Stimulated activated CD4-positive, alpha-beta T cell treated with anti-CD3 and anti-CD28 coated beads, Interleukin-4, amount 100 ng/mL, for 4 hours (primary cell): ENCODE measurements at places on chromosomes 5 and 9.

- peak; percentile 48 for DNase-seq
Measured at GRCh38 chr5:159184858-159185381, 24.4 kb downstream of the RNF145 start.

GRCh38 chr5:1552521-1553255, 28.9 kb upstream of the LPCAT1 start:
- no peak for DNase-seq

GRCh38 chr5:14447958-14448911, 133.4 kb upstream of the OTULINL start:
- no peak for DNase-seq

DNA sequence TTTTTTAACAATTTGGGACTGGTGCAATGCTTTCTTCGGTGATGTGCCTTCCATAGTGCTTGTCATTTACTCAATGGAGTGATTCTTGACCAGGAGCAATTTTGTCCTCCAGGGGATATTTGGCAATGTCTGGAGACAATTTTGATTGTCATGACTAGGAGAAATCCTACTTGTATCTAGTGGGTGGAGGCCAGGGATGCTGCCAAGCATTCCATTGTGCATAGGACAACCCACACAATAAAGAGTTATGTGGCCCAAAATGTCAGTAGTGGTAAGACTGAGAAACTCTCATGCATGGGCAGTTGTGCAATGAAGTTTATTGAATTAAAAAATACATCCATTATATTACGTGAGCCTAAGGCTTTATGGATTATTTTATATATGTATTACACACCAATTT, 70.5 kb downstream of the FOCAD start:
- DNase-seq = no peak

DNA sequence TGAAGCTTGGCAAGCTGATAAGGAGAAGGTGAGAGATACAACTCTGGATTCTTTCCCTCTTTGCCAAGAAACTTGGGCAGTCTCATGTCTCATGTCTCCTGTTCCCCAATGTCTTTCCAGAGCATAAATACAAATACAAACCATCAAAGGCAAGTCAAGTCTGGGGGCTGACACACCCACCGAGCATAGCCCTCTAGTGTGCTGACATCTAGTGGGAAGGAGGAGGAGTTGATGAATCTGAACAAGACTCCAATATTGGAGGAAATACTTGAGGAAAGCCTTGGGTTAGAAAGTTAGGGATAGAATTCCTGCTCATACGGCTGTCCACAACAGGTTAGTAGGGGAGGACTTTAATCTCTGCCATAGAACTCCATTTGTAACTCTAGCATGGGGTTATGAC, 8.6 kb downstream of the MLANA start:
- no peak for DNase-seq

GRCh38 chr9:120539951-120540350, 40.0 kb downstream of the CDK5RAP2 start:
- no peak for DNase-seq

- no peak for DNase-seq
Measured at GRCh38 chr5:105230516-105231157, 1668.0 kb upstream of the NUDT12 start.

DNA sequence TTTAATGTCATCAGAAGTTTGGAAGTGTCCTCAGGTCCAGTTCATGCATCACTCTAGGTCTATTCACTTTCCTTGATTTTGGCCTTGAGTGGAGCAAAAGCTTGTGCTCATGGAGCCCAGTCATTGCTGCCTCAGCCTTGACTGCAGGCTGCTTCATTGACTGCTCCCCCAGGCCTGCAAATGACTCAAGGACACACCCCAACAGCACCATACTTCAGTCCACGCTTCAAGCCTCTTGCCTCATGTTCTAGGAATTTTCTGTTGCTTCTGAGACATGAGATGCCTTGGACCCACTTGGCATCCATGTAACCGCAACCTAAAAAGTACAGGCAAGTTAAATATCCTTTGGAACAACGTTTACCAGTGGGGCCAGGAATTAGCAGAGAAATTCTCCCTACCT, 193.7 kb downstream of the PIK3R1 start:
- no peak for DNase-seq

GRCh38 chr9:133088146-133088750, 26.5 kb downstream of the CEL start:
- DNase-seq = no peak

DNA sequence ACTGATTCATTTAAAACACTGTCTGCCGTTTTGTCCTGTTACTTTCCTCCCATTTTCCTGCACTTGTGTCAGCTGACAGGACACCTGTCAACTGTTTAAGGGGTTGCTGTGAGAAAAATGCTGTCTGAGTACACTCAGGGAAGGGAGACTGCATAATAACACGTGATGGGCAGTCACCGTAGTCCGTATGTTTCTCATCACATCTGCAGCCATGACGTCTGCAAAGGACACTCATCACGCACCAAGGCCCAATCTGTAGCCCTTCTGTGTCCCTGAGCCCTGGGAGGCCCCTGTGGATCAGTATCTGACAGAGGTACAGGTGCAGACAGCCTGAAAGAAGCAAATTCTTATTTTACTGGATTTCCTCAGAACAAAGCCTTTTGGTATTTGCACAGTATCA, 396.3 kb downstream of the YTHDC2 start:
- DNase-seq = no peak

GRCh38 chr5:75659791-75660450, 48.7 kb downstream of the ANKDD1B start:
- no peak for DNase-seq

- no peak for DNase-seq
Measured at GRCh38 chr9:129058965-129059795, 21.7 kb upstream of the DOLPP1 start.

DNA sequence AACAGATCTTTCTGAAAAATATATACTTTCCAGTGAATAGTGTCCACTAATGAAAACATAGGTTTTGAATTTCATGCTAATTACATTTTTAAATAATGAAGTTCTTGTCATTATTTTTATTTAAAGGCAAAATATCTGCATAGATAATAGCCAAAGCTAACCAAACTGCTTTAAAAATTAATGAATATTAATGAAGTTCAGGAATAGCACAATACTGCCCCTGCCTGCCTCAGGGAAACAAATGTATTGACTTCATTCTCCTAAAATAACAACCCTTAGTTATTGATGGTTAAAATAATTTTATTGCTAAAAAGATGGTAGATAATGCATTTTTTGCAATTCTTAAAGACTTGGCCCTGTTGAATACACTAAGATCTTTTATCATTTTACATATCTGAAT, 103.6 kb upstream of the SSBP2 start:
- no peak for DNase-seq
